Activated T-cell treated with anti-CD3 and anti-CD28 coated beads, Interleukin-2, amount 50 U/mL, for 48 hours (primary cell): ENCODE measurements at places on chromosomes 12 and 14.

DNA sequence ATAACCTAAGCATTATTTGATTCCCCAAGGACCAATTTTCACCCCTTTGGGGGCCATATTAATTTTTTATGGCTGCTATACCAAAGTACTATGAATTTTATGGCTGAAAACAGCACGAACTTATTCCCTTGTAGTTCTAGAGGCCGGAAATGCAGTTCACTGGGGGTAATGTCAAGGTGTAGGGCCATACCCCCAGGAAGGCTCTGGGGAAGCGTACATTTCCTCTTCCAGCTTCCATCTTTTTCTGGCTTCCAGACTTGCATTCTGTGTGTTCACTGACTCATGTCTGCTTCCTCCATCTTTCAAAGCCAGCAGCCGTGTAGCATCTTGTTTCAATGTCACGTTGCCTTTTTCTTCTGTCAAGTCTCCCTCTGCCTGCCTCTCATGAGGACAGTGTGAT is 133.5 kb downstream of the BICD1 start:
- DNase-seq: no peak

- DNase-seq: no peak
Measured at GRCh38 chr12:114955414-114956014, 271.5 kb upstream of the TBX3 start.

GRCh38 chr12:104133866-104134265 is 4.1 kb downstream of the NFYB start:
- no peak for DNase-seq

DNA sequence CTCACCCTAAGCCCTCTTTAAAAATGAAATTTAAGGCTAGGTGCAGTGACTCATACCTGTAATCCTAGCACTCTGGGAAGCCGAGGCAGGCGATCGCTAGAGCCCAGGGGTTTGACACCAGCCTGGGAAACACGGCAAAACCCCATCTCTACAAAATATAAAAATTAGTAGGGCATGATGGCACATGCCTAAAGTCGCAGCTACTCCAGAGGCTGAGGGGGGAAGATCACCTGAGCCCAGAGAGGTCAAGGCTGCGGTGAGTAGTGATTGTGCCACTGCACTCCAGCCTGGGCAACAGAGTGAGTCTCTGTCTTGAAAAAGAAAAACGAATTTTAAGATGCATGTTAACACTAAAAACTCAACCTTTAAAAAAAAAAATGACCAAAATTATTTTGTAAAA is 12.7 kb downstream of the GNPNAT1 start:
- DNase-seq: no peak

- DNase-seq: no peak
Measured at GRCh38 chr14:93331002-93331727, 1.7 kb downstream of the BTBD7 start.

GRCh38 chr12:75635606-75636444 is 124.4 kb upstream of the KRR1 start:
- DNase-seq: no peak
